CD14-positive monocyte (primary cell): ENCODE measurements at places on chromosomes 1 and 21.

DNA sequence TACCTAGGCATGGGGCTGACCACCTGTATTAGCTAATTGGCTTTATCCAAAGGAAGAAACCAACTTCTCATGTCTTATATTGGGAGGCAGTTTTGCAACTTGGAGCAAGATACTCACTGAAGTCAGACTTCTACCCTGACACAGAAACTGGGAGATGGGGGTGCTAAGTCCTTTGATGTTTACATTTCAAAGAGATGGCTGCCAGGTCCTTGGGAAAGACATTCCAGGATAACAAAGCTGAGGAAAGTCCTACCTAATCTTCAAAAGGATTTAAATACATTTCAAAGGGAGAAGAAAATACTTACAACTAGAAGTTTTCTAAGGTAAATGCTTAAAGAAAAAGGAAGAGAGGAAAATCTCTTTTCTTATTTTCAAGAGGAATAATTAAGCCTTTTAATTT is 62.1 kb downstream of the FH start:
- DNase-seq = no peak

- no peak for DNase-seq
Observed at GRCh38 chr1:179053486-179053885, 27.8 kb downstream of the FAM20B start.

DNA sequence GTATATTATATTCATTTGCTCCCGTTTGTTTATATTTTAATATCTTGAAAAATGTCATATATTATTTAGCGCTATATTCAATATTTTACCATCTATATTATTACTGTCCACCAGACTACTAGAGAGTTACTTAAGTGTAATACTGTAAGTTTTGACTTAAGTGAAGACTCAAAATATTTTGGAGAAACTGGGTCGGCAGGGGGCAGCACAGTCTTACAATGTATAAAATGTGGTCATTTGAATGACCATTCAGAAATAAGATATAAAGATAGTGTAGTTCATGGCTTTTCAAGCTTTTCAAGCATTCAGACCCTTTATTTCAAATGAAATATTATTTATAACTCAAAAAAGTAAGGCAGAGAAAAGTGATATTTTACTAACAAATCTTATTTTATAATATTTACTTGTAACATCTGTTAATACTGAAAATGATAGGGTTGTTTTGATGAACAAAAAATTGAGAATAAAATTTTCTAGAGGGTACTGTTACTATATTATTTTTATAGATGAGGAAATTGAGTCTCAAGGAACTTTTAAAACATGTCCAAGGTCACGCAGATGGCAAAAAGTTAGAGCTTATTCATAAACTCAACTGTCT is 89.0 kb upstream of the SERTAD4 start:
- peak; percentile 2 for DNase-seq

GRCh38 chr1:206925106-206925736 is 3.5 kb upstream of the FCMR start:
- DNase-seq = peak; percentile 84

DNA sequence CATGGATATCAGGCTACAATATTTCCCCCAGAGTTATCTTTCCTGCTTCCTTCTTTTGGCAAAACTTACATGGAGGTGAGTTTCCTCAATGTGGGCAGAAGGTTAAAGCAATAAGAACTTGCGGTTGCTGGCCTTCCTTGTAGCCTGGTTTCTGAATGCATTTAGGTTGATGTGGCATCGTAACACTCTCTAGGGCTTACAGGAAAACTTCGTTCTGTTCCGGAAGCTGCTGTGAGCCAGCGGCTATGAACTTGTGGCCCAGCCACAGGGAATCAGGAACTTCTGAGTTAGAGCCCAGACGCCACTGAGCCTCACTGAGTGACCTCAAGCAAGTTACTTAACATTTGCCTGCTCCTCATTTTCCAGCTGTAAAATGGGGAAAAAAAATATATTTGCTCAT is 623.4 kb upstream of the ADAMTS5 start:
- DNase-seq = no peak

DNA sequence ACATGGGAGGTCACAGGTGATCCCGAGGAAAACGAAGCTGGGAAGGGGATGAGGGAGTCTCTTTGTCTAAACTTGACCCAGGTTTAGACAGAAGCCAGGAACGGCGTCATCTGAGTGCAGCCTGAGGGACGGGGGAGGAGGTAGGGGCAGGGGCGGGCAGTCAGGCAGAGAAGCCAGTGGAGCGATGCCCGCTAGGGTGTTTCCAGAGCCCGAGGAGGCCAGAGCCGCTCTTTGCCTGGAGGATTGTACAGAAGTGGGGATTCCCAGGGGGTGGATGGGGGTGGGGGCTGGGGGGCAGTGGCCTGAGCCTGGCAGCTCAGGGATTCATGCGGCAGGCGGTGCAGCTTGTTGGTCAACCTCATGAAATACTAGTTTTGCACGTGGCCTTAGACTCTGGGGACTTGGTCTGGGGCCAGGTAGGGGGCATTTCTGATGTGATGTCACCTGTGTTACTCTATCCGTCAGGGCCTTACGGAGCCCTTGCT is 58.4 kb downstream of the VPS26C start:
- DNase-seq = no peak

DNA sequence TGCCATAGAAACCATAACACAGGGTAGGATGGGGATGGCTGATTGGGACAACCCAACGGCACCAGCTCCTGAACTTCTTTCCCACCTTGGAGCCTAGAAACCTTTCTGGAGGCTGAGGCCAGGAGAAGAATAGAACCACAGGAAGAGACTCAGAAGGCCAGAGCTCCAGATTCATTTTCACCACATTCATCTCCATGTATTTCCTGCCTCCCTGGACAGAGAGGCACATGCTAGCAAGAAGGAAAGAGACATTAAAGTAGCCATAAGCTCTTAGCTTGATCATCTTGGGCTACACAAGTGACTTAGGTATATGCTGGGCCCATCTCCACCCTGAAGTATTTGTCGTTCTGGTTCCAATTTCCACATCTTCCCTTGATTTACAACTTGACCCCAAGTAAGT is 44.1 kb downstream of the PLXNA2 start:
- DNase-seq = no peak

GRCh38 chr1:48114596-48115382 is 107.7 kb upstream of the SLC5A9 start:
- no peak for DNase-seq

DNA sequence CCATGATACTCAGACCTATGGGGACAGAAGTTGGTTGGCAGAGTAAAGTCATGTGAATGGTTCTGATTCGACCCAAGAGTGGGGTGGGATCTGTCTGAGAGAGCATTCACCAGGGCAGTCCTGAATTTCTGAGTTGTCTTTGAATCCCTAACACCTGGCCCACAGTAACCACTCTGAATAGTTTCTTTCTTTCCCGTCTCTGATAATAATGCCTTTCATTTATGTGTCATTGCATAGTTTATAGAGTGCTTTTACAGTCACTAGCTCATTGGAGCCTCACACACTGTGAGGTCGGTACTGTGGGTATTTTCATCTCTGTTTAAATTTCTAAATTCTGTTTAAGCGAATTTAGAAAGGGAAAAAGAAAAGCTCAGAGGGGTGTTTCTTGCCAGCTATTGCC is 147.1 kb downstream of the C1orf21 start:
- no peak for DNase-seq

DNA sequence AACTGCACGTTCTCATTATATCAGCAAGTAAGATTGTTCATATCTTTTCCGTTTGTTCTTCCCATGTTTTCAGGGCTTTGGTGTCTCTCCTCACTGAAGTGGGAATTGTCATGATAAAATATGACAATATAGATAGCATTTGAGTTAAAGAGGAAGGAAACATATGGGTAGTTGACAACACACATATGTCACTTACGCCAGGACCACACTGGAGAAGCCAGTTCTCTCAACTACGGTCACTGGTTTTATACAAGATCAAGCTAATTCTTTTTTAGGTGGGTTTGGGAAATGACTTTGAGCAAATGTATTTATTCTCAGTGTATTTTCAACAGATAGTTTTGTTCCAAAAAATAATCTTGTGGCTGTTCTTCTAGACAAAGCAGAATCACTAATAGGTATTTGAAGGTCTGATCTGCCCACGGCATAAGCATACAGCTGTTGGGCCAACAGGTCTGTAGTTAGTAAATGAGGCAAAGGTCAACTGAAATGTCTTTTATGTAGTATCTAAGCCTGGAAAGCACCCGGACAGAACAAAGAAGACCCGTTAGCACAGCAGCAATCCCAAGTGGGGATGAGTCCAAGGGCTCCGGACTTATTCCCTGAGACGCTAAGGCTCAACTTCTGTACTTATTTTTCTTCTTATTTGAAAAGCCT is 433.6 kb upstream of the ZP4 start:
- no peak for DNase-seq

GRCh38 chr1:92655197-92655801 is 129.6 kb downstream of the EVI5 start:
- no peak for DNase-seq

GRCh38 chr1:174051956-174052355 is 29.8 kb upstream of the RC3H1 start:
- no peak for DNase-seq

- no peak for DNase-seq
Observed at GRCh38 chr1:192943108-192943507, 116.1 kb downstream of the UCHL5 start.

GRCh38 chr21:18253221-18253620 is 8.6 kb downstream of the CHODL start:
- no peak for DNase-seq

DNA sequence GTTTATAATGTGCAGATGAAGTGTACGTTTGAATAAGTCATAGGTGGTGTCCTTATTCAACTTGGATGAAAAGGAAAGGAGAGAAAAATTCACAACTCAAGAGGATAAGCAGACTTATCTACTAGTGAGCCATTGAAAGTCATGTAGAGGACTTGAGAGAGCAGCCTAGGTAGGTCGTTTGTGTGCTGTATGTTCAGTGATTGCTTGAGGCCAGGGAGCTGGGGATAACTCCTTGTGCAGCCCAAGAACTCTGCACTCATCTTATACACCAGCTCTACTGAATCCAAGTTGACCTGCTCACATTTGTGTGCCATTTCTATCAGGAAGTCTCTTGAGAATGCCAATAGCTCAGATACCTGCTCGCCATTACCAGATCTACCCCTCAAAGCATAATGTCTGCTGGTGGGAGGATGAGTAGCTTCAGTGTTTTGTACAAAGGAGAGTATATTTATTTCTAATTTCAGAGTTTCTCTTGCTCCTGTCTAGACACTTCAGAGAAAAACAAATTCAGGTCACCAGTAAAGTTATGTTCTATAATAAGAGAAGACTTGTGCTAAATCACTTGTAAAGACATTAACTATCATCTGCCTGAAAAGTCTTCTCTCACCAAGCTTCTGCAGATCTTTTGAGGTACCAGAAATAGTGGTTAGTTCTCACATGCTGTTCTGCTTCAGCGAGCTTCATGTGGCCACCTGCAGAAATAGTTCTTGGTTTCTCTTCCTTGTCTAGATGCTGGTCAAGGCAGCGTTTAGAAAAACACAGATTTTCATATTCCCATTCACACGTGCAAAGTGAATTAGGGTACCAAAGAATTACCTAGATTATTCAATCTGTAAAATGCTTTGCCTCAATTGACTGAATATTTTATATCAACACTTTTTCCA is 10.8 kb downstream of the S1PR1 start:
- DNase-seq = no peak

- no peak for DNase-seq
Observed at GRCh38 chr1:32234792-32235191, 12.2 kb upstream of the FAM167B start.

DNA sequence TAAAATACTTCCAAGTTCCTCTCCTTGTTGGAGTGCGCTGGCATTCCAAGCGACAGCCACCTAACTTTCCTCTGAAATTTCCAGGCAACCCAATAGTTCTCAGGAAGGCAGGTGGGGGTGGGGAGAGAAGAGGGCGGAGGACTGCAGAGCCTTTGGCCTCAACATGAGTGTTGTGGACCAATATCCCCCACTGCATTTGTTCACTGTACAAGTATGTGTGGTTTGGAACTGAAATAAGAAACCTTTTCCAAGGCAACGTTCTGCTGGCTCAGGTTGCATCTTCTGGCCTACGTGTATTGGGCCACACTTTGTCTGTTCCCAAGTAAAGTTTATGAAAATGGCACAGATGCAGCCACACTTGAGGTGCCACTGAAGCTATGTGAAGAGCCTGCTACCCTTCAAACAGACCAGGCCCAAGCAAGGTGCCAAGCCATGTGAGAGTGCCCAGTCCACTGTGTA is 153.4 kb downstream of the DHRS3 start:
- no peak for DNase-seq

DNA sequence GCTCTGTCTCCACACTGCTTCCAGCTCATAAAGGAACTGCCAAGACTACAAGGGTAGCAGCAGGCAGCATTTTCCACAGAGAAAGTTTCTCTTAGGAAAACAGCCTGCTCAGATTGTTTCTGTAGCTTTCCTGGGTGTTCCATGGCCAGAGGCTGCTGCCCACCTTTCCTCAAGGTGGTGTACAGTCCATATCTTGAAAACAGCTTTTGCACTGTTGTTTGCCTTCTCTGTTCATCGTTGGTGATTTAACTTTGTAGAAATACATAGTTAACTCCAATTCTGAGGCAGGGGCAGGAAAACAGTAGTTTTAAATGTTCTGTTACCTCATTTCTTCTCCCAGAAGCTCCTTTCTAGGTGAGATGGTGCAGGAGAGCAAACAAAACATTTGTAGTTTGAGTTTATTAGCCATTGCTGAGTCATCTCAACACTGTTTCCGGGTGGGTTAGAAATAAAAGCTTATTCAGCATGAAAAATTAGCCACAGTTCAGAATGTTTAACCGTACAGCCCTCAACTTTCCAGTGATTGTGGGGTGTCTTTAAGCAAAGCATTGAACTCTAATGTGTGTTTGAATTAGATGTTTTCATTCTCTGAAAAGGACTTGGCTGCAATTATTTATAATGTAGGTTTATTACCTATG is 41.7 kb downstream of the DIP2A start:
- DNase-seq = no peak

DNA sequence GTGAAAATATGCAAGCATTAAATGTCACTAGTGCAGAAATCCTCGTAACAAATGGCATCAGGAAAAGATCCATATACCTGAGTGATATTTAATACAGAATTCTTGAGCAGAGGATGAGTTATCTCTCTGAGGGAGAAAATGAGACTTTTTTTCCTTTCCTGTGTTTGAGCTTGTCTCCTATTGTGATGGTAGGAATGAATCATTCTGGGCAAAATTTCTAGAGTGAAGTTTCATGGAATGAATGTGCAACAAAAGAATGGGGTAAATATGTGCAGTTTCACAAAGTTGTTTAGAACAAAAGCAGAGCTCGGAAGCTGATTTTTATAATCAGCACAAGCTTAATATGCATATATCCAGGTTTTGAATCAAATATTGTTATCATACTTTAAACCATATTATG is 4.6 kb downstream of the CTPS1 start:
- DNase-seq = no peak

GRCh38 chr1:117373932-117374331 is 6.7 kb downstream of the MAN1A2 start:
- no peak for DNase-seq

- DNase-seq = no peak
Observed at GRCh38 chr1:212045981-212046380, 10.4 kb downstream of the DTL start.

DNA sequence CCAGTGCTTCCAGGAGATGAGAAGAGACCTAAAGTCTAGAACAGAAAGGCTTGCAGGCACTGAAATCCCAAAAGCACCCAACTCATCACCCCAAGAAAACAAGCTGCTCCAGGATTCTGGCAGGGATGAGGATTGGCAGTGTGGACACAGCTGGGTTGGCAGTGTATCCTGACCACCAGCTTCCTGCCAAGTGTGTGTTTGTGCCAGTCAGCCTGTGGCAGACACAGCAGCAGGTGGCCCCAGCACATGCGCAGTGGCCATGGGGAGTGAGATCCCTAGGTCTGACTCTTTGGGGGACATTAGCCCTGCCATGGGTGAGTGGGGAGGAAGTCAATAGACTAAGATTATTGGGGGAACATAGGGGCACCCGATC is 8.7 kb upstream of the SNAPIN start:
- DNase-seq = no peak

- no peak for DNase-seq
Observed at GRCh38 chr1:22093513-22093912, 41.0 kb downstream of the CDC42 start.
